Stimulated activated CD8-positive, alpha-beta memory T cell treated with anti-CD3 and anti-CD28 coated beads, Interleukin-4, amount 100 ng/mL, for 4 hours (primary cell): ENCODE measurements at places on chromosomes 2 and 18.

DNA sequence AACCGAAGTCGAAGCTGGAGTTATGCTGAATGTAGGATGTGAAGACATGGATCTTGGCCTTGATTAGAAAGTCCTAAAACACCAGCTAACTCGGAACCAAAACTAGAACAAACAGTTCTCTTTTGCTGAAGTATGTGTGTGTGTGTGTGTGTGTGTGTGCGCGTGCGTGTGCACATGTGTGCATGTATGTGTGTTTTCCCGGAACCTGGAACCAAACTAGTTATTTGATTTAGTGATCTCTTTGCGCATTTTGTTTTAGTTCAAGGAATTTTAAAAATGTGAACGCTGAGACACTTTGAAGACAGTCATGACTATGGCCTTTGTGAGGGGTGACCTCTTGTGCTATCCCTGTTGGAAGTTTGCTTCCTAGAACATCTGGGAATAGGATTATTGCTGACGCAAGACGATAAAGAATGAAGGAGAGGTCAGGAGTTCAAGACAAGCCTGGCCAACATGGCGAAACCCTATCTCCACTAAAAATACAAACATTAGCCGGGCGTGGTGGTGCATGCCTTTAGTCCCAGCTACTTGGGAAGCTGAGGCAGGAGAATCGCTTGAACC is 23.8 kb downstream of the FHL2 start:
- DNase-seq, result no peak

DNA sequence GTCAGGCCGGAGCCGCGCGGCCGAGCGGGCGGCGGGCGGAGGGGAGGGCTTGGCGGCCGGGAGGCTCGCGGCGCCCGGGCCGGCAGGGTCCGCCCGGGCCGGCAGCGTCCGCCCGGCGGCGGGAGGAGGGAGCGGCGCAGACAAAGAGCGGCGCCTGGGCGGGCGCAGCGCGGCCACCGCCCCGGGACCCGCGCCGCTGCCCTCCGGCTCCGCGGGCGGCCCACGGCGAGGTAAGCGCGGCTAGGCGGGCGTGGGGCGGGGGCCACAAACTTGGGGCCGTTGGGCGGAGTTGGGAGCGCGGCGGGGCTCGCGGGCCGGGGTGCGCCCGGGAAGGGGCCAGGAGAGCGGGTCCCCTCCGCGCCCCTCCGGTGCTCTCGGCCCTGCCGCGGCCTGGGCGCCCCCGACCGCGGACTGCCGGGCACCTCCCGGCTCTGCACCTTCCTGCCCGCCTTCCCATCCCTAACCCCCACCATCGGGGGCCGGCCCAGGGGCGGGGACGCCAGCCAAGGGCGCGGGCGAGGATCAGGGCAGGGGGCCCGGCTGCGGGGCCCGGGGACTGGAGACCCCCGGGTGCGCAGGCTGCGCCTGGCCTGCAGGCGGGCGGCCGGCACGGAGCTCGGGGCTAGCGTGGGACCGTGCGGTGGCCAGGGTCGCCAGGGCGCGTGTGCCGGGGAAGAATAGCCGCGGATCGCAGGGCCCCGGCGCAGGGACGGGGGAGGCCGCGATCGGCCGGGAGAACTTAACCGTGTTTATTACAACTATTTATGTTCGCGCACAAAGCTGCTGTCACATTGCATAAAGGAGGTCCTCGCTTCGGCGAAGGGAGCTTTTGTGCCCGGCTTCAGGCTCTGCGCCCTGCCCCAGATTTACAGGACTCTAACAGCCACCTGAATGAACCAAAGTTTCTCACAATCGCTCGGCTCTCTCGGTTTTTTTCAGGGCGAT is at the start of gene NCK2:
TSS of gene NCK2 (plus strand) at position 4 of the 945 bp plus-strand sequence. CDS start 110,152 bp downstream, outside the sequence.
- no peak for DNase-seq

- DNase-seq, result no peak
Observed at GRCh38 chr2:133843091-133843490, 274.8 kb upstream of the NCKAP5 start.

GRCh38 chr18:52995875-52996274 is 655.9 kb downstream of the DCC start:
- no peak for DNase-seq

DNA sequence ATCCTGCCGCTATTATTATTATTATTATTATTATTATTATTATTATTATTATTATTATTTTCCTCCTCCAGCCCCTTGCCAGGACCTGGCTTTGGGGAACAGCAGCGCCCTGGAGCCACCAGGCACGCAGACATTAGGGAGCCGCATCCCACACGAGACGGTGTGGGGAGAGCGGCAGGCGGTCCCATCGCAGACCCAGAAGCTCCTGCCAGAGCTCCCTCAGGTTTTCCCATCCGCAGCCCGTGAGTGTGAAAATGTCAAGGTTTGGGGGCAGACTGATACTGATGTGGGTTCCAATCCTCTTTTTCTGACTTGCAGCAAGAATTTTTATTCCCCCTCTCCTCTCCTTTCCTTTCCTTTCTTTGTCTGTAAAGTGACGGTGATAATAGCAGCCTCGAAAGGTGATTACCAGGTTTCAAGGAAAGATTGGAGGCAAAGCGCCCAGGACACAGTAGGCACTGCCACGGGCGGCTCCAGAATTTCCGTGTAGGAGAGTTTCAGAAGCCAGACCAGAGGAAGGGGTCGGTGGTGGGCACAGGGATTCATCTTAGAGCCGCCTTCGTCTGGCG is 816 bp downstream of the SCTR start:
- no peak for DNase-seq

- DNase-seq, result no peak
Observed at GRCh38 chr2:220744861-220745260, 827.2 kb downstream of the EPHA4 start.

DNA sequence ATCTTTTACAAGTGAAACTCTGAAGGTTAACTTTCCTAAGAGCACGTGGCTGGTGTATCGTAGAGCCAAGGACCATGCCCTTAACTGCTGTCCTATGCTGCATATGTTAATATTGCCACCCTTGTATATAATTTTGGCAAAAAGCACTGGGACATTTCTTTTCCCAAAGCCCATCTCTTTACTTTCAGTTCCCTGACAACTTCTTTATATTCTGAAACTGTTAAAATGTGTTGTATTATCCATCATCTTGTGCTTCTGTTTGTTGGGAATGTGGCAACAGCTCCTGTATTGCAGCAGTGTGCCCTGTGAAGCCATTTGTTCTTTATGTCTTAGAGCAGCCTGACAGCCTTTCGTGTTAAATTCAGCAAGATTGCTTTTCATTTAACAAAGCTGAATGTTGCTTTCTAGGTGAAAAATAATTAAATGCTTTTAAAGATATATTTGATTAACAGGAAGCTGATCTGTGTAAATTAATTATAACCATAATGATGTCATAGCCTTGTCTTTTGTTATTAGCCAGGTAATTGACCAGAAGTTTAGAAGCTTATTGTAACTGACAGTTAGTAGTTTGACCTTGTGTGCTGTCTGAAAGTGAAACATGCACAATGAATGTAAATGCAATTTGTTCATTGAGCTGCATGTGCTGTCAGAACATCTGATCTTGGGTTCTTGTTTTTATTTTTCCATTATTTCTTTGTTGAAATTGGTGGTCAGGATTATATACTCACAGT is 9.7 kb downstream of the RHBDD1 start:
- DNase-seq, result no peak

DNA sequence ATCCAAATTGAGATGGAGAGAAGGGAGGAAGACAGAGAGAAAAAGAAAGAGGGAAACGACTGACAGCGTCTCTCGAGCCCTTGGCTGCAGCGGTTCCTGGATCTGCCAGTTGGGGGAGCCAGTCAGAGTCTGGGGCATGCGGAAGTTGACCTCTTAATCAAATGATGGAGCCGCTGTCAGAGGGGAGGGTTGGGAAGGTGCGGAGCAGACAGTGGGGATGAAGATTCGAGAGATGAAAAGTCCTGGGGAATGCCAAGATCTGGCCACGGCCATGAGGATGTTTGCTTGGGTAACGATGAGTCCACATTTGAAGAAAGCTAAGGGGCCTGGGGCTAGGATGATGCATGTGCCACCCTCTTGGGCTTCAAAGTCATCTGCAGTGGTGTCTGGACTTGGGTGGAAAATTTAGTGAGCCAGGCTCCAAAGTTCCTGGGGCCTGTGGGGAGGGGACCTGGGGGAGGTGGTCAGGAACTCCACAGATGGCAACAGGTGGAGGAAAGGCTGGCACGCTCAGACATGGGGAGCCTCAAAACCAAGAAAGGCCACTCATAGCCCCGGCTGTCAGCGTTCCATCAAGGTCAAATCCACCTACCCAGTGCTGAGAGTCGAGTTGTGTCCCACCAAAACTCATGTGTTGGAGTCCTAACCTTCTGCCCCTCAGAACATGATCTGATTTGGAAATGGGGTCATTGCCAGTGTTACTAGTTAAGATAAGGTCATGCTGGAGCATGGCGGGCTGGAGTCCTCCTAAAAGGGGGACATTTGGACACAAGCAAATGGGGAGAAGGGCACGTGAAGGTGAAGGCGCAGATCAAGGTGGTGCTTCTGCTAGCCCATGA is 200.1 kb downstream of the NDUFA10 start:
- no peak for DNase-seq

DNA sequence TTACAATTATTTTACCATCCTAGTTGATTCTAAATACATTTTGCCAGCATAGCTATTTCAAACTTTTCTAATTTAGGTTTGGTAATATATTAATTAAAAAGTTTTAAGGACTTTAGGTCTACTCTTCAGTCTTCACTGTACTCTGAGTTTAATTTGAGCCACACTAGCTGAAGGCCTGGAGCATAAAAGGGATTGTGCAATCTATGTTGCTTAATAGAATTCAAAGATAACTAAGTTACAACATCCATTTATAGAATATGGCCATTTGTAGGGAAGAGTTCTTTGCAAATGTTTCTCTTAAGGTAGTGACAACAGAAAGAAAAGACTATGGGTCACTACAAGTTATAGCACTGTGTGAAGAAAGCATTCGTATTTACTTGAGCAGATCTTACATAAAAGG is 702.2 kb upstream of the NRXN1 start:
- no peak for DNase-seq

DNA sequence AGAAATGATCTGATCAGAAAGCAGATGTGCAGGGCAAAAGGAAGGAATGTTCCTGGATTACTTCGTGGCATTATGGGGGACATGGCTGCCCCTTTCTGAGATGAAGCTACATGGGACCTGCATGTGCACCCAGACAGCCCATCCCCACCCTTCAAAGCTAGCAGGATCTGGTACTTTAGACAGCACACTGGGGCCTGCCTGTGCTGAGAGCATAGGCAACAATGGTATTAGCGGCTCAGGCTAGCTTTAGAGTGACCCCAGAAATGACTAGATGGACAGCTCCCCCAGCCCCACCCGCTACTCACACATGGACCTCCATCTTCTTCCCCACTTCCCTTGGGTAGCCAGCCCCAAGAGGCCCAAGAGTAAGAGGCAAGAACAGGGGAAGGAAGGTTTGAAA is 61.5 kb upstream of the NFE2L2 start:
- no peak for DNase-seq

- DNase-seq, result peak; percentile 17
Observed at GRCh38 chr2:95025406-95026319, at the start of gene MAL. MAL (plus strand) TSS chr2:95025708; CDS start chr2:95025793, 85 bp downstream.

- no peak for DNase-seq
Observed at GRCh38 chr2:6986301-6986911, 69.2 kb downstream of the RNF144A start.

DNA sequence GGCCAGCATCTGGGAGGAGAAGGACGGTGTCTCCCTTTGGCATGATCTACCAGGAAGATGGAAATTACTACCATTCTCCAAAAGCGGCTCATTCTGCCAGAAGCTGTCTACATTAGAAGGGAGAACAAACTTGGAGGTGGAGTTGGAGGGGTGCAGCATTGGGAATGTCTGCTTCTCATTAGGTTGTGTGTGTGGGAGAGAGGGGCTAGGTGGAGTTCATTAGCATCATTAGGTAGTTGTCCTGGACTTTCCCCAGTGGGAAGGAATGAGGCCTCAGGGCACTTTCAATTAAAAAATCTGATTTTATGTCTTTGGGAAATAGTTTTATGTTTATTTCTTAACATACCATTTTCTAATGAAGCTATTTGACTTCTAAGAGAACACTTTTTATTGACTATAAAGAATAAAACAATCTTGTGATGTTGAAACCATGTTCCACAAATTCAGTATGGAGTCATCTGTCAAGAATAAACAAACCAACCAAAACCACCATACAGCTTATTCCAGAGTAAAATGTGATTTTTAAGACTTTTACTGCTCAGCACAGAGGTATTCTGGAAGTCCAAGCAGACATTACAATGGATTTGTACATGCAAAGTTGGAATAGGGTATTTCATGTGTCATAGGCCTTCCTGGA is 60.6 kb downstream of the VAPA start:
- DNase-seq, result no peak

GRCh38 chr2:189570570-189571031 is 10.0 kb downstream of the SLC40A1 start:
- no peak for DNase-seq

- DNase-seq, result no peak
Observed at GRCh38 chr2:191155608-191156071, 4.8 kb upstream of the STAT4 start.

- DNase-seq, result no peak
Observed at GRCh38 chr18:57439985-57440330, 4.8 kb downstream of the ONECUT2 start.

DNA sequence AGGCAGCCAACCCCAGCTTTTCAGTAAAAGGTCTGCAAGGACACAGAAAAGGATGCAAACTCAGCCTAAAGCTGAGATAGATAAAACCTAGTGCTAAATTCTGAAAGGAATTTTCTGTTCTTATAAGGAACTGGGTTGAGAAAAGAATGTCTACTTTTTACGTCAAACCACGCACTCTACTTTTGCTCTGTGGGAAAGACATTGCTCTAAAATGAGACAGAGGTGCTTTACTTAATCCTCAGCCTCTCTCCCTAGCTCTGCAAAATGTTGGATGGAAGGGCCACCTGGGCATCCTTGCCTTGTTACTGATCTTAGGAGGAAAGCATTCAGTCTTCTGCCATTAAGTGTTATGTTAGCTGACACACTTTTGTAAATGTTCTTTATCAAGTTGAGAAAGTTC is 72.1 kb upstream of the LINC00305 start:
- no peak for DNase-seq

GRCh38 chr2:24913911-24914310 is 6.1 kb downstream of the ADCY3 start:
- no peak for DNase-seq

- DNase-seq, result no peak
Observed at GRCh38 chr2:2919026-2919425, 458.6 kb downstream of the EIPR1 start.

GRCh38 chr2:228673876-228674554 is 492.5 kb upstream of the SPHKAP start:
- no peak for DNase-seq

DNA sequence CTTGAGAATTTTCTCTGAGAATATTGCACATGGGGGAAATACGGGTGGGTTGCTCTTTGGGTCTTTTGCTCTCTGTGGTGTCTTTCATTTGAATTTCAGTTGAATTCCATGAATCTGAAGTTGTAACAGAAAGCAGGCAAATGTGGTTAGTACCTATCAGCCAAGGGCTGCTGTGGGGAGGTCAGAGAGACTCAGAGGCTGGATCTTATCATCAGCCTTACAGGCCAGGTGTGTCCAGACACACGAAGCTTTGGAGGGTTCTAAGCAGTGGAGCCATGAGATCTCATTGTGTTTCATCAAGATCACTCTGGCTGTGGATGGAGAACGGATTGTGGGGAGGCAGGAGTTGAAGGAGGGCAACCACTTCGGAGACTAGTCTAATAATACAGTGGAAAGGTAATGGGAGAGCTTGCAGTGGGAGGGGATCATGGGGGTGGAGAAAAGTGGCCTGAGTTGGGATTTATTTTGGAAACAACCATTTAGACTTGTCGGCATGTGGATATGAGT is 68.1 kb downstream of the GNAL start:
- no peak for DNase-seq
